ENCODE measurements at places on chromosomes 16 and 17.
A peak's percentile ranks its signal among the peaks of the same experiment; 100 is the strongest.

DNA sequence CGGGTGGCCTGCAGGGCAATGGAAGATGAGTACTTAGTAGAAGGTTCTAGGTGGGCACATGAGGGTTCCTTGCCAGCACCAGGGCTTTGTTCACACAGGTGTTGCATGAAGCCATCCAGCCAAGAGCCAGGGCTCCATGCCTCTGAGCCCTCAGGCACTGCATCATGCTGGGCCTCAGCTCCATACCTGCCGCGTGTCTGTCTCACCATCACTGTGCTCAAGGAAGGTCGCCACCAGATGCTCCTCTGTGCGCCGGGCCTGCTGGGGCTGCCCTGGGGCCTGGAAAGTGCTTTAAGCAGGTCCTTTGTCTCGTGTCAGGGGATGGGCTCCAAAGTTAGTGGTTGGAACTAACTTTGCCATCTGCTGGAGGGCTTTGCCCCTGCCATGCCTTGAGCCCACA, 25.6 kb downstream of the C16orf90 start:
- DNase-seq = no peak

DNA sequence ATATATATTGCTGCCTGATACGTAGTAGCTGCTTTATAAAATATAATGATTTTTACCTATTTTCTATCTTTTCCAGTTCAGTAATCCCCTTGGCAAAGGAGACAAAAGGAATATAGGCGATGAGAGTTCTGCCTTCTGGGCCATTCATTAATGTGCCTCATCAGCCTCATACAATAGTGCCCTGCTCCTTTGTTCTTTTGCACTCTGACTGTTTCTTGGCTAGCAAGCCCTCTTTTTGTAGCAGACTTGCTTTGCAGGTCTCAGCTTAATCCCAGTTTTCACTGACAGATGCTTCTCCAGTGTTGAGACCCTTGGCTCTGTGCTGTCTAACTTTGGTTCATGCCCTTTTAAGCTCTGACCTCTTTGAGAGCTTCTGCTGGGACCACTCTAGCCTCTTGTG, 10.4 kb downstream of the HSD17B2 start:
- no peak for DNase-seq

- DNase-seq = peak; percentile 27
Observed at GRCh38 chr17:38418693-38419507, 9.4 kb upstream of the ARHGAP23 start.

DNA sequence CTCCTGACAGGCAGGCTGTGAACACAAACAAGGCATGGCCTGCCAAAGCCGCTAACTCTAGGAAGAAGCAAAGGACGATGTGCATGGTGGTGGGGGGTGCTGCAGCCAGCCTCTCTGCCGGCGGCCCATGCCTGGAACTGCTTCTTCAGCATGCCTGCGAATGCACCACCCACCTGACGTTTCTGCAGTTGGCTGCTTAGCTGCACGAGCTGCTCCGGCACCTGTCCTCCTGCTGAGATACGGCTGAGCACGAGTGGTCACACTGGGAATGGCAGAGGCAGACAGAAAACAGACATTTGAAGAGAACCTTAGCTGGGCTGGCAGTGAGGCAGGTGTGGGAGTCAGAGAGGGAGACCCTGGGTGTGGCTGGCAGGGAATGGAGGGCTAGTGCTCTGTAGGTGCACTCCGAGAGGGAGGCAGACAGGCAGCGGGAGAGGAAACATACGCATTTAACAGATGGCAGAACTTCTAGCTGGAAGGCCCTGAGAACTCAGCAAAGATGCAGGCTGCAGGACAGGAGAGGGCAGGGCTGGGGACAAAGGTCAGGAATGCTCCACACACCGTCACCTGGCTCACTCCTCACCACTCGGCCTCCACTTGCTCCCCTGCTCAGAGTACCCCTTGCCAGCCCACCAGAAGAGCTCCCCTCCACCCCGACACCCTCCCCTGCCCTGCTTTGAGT, 5.2 kb downstream of the FLCN start:
- no peak for DNase-seq

DNA sequence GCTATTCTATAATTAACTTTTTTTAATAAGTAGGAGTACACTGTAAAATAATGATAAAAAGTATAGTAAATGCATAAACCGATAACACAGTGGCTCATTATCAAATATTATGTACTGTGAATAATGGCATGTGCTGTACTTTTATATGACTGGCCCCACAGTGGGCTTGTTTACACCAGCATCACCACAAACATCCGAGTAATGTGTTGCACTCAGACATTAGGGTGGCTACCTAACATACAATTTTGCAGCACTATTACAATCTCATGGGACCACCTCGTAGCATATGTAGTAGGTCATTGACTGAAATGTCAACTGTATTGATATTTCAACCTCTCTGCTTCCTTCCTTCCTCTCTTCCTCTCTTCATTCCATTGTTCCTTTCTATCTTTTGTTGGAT, 51.7 kb downstream of the TBX4 start:
- DNase-seq = no peak

GRCh38 chr17:55424893-55425540, 3.4 kb upstream of the MMD start:
- peak; percentile 11 for DNase-seq

DNA sequence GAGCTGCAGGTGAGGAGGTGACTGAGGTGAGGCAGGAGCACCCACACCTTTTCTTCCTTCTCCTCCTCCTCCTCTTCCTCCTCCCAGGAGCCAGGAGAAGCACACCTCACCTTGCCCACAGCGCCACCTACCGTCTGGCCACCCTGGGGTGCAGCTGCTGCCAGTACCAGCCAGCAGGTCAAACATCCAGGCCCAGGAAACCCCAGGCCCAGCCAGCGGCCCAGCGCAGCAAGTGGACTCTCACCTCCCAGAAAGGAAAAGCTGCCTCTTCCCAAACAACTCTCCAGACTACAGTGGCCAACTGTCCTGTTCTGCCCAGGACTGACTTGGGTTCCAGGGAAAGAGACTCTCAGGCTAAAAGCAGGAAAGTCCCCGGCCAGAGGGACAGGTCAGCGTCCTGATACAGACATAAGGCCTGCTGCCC, 22.7 kb downstream of the PEMT start:
- no peak for DNase-seq

DNA sequence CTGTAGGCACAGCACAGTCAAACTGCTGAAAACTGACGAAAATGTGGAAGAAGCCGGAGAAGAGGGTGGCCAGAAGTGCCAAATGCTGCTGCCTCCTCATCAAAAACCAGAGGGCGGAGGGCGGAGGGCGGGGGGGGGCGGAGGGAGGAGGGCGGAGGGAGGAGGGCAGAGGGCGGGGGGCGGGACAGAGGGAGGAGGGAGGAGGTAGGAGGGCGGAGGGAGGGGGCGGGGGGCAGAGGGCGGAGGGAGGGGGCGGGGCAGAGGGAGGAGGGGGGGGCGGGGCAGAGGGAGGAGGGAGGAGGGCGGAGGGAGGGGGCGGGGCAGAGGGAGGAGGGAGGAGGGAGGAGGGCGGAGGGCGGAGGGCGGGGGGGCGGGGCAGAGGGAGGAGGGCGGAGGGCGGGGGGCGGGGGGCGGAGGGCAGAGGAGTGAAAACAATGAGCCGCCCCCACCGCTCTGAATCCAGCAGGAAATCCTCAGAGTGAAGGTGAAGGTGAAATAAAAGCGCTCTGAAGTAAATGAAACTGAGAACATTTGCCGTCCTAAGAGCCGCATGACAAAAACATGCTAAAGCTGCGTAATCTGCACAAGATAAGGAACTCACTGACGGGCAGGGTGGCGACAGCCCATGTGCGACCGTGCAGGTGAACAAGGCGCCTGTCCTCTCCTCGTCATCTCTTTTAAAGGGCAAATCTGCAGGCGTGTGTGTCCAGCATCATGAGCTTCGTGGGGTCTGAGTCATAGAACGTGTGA, 22.6 kb upstream of the CBFA2T3 start:
- no peak for DNase-seq

DNA sequence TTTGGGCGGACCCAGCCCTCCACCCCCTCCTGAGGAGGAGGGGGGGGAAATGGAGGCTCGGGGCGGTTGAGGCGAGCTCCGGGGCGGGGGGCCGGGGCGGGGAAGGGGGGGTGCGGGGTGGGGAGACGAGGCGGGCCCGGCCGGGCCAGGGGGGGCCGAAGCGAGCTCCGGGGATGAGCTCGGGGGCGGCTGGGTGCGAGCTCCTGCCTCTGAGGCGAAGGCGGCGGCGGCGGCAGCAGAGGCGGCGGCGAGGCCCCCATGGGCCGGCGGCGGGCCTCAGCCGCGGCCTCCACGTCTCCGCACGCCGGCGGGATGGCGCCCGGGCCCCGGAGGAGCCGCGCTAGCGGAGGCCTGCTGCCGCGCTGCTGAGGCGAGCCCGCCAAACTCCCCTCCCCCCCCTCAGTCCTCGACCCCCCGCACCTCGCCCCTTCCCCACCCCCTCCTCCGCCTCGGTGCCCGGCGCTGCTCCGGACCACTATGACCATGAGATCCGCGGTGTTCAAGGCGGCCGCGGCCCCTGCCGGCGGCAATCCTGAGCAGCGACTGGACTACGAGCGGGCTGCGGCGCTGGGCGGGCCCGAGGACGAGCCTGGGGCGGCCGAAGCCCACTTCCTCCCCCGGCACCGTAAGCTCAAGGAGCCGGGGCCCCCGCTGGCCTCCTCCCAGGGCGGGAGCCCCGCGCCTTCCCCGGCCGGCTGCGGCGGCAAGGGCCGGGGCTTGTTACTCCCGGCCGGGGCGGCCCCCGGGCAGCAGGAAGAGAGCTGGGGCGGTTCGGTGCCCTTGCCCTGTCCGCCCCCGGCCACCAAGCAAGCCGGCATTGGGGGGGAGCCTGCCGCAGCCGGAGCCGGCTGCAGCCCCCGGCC, 596 bp downstream of the MSL1 start:
- peak; percentile 66 for DNase-seq

- peak; percentile 79 for DNase-seq
Observed at GRCh38 chr16:12062343-12063003, 85.9 kb downstream of the SNX29 start.

DNA sequence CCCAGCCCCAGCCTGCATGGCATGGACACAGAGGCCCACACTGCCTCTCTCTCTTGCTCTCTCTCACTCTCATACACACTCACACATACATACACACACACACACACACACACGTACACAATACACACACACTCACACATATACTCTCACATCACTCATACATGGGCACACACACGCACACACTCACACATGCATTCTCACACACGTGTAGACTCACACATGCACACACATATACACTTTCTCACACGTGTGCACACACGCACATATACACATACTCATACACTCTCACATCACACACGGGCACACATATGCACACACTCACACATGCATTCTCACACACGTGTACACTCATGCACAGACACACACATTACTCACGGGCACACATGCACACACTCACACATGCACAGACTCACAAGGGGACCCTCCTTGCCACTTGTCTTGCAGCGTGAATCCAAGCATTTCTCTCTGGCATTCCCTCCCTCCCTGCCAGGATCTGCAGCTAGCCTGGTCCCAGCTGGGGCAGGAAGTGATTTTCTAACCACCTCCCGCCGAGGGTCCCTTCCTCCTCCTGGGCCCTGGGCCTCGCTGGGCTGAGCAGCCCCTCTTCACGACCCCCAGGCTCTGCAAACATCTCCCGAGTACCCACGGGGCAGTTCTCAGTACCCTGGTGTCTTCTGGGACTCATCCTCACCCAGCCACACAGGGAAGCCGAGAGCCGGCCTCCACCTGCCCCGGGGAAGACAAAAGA, 37.5 kb downstream of the IL21R start:
- DNase-seq = no peak

- peak; percentile 52 for DNase-seq
Observed at GRCh38 chr17:54900457-54901229, at the start of gene TOM1L1. Gene TOM1L1, plus strand, starts transcription at chr17:54900852. Its CDS starts 14 bp downstream, at chr17:54900866.

DNA sequence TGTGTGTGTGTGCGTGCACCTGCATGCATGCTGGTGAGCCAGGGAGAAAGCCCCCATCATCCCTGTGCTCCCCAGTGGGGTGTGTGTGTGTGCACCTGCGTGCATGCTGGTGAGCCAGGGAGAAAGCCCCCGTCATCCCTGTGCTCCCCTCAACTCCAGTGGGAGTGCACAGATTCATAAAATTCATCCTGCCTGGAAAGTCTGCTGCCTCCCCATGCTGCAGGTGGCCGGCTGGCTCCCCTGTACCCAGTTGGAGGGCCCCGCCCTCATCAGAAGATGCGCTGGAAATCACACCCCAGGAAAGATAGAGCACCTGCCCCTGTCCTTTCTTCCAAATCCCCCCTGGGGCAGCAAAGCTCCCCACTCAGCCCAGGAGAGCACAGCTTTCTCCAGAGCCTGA, 84.8 kb upstream of the DOC2B start:
- DNase-seq = no peak

- DNase-seq = peak; percentile 79
Observed at GRCh38 chr17:44687756-44688155, 1.8 kb downstream of the CCDC43 start.

DNA sequence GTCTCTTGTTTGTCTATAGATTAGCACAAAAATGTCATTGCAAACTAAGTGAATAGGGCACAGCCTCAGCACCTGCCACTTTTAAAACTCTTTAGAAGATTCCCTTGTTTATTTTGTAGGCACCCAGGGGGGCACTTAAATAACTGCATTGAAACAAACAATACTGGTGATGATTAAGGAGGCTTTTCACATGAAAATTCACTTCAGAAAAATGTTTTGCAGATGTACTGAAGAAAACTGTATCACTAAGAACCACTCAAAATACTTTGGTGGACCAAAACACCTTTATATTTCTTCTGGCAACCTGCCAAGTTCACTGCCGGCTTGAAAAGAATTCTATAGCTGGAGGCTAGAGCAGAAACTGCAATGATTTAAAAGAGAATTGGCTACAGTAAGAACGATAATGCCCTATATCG, 281.5 kb downstream of the TOX3 start:
- no peak for DNase-seq

DNA sequence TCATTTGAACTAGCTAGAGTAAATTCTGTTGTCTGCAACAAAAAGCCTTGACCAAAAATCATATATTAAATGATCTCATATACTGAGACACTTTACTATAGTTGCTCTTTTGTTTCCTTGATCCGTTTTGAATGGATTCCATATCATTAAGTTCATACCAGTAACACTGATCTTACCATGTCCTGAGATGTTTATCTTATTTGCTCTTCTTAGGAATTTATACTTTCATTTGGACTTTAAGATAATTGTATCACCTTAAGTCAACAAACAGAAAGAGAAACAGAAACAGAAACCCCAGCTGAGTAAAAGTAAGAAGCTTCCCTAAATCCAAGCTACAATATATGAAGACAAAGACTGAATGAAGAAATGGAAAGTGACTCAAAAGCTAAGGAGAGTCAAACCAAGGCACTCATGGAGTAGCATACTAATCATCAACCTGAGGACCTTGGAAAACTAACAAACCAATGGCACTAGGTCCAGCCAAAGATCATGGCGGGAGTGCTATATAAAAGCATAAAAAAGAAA, 106.5 kb upstream of the COX10 start:
- no peak for DNase-seq
